ENCODE measurements at places on chromosomes 4 and X.

DNA sequence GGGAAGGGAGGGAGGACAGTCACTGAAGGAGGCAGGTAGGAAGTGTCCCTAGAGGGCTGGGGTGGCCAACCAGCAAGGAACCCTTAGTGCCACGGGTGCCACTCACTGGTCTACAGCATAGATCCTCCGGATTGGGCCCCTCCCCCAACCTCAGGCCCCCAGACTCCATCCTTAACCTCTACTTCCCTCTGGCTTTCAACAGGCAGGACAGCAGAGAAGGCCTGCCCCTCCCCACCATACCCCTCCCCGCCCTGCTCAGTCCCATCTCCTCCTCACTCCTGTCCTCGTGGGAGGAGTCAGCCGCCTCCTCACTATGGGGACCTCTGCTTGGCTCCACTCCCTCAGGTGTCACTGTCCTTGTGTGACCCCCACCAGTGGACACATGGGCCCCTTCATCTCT is 77.7 kb upstream of the PSAPL1 start:
- DNase-seq, result no peak

DNA sequence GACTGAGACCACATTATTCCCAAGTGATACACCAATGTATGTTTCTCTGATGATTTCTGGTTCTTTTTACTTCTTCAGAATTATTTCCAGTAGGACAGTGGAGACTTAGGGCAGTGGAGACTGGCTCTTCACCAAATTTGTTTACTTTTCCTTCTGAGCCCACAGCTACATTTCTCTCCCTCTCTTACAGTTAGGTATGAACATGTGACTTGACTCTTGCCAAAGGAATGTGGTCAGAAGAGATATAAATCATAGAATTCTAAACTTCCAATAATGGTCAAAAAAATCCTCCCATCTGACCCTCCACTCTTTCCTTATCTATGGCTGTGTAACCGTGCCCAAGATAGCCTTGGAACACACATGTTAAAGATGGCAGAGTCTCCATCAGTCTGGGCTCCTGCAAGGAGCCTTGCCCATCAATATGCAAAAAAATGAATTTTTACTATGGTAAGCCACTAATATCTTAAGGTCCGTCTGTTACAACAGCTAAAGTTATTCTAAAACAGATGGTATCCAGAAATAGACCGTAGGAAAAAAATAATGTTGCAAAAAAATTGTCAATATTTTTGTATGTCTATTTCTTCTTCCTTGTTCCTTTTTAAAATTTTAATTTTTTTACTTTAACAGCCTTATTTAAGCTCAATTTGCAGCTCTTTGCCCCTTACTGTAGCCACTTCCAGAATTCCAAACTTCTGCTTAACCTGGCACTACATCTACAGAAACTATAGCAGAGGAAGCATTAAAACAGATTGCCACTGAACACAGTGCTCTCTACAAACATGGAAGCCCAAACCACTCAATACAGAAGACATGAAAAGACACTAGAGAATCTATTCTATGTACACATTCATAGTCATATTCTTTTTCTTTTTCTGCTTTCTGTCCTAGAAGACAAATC is 260.7 kb downstream of the COL25A1 start:
- no peak for DNase-seq

DNA sequence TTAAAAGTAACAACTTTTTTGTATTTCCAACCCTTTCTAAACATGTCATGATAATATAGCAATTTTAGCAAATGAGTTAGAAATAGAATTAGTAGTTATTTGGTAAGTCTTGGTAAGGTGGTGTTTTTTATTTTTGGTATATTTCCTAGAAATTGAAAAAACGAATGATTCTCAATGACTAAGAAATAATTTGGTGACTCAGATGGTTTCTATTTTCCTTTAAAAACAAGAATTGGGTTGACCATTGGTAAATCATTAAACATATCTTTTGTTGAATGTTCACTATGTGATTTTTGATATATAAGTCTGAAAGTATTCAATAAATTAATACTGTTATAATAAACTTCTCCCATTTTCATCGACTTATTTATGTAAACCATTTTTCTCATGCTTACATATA is 206.2 kb upstream of the BANK1 start:
- no peak for DNase-seq

- no peak for DNase-seq
Observed at GRCh38 chr4:1970926-1971325, 37.8 kb downstream of the NELFA start.

DNA sequence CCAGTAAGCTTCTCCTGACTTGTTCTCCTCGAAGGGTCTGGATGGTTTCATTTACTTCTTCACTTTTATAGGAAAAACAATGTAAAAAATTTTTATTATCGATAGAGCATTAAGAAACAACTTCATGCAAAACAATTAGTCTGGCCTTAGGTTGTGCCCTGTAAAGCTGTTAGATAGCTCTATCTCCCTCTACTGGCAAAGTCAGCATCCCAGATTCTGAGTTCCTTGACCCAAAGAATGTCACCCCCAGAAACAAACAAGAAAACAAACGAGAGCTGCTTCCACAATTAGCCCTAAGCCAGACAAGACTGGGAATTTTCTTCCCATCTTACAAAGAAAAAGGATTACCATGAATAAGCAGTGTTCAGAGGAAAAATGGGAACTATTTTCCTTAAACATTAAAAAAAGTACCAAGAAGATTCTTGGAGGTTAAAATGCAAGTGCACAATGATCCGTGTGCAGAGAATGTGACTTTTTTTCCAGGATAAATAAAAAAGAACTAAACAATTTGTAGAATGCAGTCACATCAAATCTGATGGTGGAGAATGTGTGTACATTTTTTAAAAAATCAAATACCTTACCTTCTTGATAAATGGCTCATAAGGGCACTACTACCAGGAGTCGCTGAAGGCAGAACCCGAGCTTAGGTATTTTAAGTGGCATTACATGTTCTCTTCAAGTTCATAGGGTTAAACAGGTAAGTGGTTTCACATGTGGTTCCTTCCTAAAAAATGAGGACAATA is 293.2 kb downstream of the FBXO8 start:
- DNase-seq, result no peak

GRCh38 chr4:102761296-102761701 is 531 bp upstream of the MANBA start:
- DNase-seq, result no peak

DNA sequence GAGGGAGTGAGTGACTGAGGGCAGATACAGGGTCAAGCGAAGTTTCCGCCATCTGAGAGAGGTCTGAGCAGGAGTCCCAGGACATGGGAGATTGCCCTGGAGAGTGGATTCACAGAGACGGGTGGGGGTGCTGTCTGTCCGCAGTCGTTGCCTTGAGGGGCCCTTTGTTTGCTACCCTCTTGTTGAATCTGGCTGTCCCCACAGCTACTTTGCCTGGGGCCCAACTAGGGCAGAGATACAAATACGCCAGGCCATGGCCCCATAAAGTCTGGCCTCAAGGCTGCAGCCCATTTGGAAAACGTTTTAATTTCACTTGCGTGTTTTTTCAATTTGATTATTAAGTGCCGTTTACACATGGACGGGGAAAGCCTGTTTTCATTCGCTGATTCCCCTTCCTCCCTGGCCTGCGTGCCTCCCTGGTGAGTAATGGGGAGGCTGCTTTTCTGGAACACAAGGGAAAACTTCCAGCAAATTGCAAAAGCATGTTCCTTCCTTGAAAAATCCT is 134.4 kb downstream of the SMIM20 start:
- no peak for DNase-seq

DNA sequence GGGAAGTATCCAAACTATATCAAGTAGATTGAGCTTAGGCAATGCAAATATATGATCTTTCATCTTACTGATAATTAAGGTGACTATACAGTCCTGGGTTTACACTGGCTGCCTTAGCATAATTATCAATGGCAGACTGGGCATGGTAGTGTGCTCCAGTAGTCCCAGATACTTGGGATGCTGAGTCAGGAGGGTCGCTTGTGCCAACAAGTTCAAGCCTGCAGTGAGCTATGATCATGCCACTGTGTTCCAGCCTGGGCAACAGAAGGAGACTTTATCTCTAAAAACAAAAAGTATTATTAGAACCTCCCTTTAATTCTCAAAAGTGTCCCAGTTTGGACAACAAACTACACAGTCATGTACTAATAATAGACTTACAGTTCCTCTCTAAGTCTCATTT is 99.4 kb upstream of the RASGEF1B start:
- no peak for DNase-seq

GRCh38 chrX:84175274-84175673 is 12.7 kb downstream of the RPS6KA6 start:
- no peak for DNase-seq

DNA sequence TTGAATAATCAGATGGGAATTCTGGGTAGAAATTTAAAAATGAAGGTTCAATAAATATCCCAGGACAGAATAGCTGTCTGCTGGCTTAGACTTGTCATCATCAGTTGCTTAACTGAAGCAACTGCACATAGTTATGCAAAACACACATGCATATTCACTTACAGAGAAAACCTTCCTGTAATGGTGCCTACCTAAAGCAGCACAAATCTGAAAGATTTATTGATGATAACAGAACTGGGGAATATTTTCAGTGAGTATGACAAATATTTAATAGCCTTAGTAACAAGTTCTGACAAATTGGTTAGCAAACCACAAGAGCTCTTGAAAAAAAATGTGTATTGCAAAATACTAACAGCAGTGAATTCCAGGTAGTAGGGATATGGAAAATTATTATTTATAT is 606.8 kb upstream of the BOD1L1 start:
- DNase-seq, result no peak

DNA sequence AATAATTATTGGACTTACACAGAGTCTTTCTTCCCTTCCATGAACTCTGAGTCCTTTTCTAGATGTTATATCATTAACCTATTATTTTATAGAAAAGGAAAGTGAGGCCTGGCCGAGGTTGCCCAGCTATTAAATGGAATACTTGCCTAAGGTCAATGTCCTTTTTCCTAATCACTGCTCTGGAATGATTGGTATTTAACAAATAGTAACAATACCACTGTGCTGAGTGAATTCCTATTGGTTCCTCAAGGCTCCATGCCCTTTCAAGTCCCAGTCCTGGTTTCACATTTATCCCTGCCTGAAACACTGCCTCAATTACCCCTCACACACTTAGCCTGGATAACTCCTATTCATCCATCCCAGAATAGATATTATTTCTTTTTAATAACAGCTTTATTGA is 6.2 kb downstream of the TCEAL9 start:
- no peak for DNase-seq

GRCh38 chrX:38313190-38313589 is 14.1 kb downstream of the RPGR start:
- DNase-seq, result no peak

- DNase-seq, result no peak
Observed at GRCh38 chrX:39318506-39319343, 517.5 kb downstream of the MID1IP1 start.

DNA sequence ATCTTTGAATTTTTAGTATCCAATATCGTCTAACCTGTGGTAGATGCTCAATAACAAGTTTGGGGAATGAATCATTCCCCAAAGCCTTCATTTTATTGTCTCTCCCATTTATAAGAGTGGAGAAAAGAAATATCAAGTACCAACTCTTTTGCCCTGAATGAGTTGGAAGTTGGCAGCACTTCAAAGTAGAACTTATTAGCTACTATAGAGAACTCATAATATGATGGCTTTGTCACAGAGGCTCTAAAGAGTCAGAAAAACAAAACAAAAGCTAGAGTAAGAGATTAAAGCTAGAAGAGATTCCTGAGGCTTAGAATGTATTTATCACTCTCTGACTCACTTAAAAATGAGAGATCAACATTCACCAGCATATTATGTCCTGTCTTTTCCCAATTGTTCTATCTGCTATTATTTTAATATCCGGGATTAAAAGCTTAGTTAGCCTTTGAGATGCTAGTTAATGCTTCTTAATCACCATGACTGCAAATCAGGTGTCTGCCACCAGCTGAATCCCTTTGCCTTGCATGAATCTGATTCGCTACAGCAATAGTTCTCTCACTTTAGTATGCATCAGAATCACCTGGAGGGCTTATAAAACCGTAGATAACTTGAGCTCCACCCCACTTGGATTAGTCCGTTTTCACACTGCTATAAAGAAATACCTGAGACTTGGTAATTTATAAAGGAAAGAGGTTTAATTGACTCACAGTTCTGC is 77.9 kb downstream of the PALLD start:
- DNase-seq, result no peak

GRCh38 chr4:128635955-128636560 is 173.4 kb upstream of the JADE1 start:
- DNase-seq, result no peak

DNA sequence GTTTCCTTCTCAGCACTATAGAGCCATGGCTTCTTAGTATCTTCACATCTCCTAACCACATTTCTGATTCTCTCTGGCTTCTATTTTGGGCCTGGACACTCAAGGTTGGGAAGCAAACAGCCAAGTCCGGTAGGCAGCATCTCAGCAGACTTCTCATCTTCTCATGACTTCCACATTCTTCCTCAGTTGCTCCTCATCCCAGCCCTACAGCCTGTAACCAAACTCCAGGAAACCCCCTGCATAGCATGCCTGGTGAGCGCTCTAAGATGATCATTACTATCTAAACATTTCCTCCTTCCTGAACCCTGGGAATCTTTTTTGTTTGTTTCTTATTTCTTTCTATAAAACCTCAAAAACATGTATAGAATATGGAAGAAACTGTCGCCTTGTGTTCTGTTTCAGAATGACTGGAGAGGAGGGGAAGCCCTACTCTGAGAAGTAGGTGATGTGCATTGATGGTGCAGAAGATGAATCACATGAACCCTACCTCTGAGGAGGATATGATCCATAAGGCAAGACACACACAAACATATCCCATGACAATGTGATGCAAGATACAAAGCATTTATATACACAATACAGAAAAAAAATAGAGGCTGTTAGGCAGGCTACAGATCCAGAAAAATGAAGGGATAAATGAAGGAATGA is 219.8 kb upstream of the GYPA start:
- no peak for DNase-seq

DNA sequence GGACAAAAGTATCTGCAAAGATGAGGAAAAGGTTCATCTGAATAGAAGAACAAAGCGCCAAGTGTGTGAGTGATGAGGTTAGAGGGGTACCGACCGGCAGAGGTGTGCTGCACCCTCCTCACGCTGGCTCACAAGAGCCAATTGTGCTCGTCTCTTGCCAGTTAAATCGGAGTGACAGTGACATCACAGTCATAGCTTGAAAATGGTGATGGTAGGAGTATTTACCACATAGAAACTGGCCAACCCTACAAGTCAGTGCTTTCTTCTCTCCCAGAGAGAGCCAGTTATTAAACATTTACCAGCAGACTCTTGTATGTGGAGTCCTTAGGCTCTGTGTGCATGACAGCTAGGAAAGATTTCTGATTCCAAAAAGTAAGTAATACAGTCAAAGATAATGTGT is 32.4 kb downstream of the CLDN22 start:
- no peak for DNase-seq

DNA sequence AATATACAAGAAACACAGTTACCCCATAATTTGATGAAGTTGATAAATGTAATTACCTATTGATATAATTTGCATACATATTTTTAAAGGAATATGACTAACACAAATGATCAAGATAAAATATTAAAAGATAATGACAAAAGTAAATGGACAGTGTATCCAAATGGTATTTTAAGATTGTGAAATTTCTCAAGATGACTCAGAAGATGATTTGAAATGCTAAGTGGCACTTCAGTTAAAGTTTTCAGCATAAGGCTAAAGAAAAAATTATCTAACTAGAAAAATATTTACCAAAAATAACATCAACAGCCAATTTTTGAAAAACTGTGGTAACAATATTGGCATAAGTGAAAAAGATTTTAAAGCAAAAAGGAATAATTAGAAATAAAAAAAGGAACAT is 248.4 kb upstream of the NDST4 start:
- no peak for DNase-seq
